ENCODE measurements at places on chromosomes 2 and 18.

DNA sequence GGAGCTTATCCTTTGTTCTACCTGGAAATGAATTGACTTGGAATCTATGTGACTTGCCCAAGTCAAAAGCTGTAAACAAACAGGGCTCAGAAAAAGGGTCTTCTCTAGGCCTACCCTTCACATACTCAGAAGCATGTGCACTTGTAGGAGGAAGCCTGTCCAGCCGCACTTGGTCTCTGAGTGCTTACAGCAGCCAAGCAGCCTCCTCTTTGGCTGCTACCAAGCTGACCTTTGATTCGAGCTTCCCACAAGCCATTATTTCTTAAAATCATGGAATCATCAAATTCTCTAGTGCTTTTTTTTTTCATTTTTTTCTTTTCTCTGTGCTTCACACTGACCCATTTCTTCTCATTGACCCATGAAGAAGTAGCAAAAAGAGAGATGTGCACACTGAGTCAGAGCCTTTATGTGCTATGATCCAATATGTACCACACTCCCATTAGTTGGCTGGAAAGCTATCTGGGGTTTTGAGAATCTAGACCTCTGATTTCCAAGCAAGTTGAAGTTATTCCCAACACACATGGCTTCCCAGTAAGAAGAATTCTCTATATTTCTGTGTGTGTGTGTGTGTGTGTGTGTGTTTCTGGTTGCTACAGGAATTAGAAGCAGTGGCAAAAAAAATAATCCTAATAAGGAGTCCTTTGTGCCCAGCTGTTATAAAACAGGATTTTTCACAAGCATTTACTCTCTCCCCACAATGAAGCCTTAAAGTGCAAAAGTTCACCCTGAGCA is 550.3 kb upstream of the TNP1 start:
- no peak for DNase-seq

GRCh38 chr18:5518899-5519371 is 24.9 kb downstream of the EPB41L3 start:
- DNase-seq = no peak

DNA sequence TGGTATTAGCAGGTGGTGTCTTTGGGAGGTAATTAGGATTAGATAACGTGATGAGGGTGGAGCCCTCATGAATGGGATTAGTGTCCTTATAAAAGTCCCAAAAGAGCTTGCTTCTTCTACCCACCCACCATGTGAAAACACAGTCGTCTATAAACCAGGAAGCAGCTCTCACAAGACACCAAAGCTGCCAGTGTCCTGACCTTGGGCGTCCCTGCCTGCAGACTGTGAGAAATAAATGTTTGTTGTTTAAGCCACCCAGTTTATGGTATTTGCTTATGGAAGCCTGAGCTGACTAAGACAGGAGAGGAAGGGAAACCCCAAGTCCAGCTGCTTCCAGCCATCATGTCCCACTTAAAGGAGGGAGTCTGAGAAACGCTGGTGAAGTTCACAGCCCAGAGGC is 13.6 kb downstream of the ADI1 start:
- no peak for DNase-seq

GRCh38 chr2:111025288-111025687 is 95.4 kb upstream of the BCL2L11 start:
- DNase-seq = no peak

GRCh38 chr2:196441527-196441926 is 198.0 kb upstream of the CCDC150 start:
- DNase-seq = no peak

DNA sequence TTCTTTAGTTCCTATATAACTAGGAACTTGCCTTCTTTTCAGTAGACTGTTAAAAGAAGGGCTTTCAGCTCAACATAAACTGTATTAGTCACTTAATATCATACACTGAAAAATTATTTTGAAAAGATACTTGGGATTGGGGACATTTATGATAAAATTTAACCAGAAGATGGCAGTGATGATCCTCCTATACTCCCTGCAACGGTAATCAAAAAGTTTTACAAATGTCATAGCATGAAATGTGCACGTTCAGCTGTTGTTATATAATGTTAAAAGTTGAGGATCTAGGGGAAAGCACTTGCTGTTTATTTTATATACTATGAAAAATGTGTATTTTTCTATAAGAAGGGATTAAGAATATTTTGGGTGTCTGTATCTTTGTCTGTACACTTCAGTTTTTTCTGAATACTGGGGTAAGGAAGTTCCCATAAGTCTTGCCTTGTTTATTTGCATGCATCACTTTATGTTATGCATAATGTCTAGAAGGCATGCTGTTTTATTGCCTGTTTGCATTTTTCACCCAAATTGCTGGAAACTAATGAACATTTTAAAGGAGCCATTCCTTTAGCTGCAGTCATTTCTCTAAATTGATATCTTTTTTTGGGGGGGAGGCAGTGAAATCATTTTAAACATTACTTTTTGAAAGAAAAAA is 19.0 kb downstream of the DYNC1I2 start:
- DNase-seq = no peak

Measured in activated effector memory CD4-positive, alpha-beta T cell treated with anti-CD3 and anti-CD28 coated beads, Interleukin-2, amount 50 U/mL, for 16 hours (primary cell).